ENCODE measurements at places on chromosomes 2 and 18.

- DNase-seq, result no peak
- peaks cover 7% of the 10 kb centered on the region for H3K36me3 ChIP-seq
- H3K4me1 ChIP-seq, result no peaks in the 10 kb centered on the region
Observed at GRCh38 chr2:105489168-105489878, 90.5 kb upstream of the FHL2 start.

- H3K27ac ChIP-seq, result no peak overlapping the region
- H3K4me3 ChIP-seq, result no peak overlapping the region
- DNase-seq, result no peak
- H3K27me3 ChIP-seq, result no peaks in the 10 kb centered on the region
Observed at GRCh38 chr2:11329776-11330175, 14.7 kb downstream of the ROCK2 start.

- no peak for DNase-seq
- H3K27ac ChIP-seq, result no peak overlapping the region
- H3K4me3 ChIP-seq, result no peak overlapping the region
- H3K27me3 ChIP-seq, result no peaks in the 10 kb centered on the region
Observed at GRCh38 chr2:24153478-24153877, 21.4 kb upstream of the FAM228A start.

- no peaks in the 10 kb centered on the region for H3K36me3 ChIP-seq
- H3K4me3 ChIP-seq, result no peak overlapping the region
- H3K27me3 ChIP-seq, result no peaks in the 10 kb centered on the region
- no peak overlapping the region for H3K27ac ChIP-seq
Observed at GRCh38 chr2:48397846-48398245, 132.1 kb upstream of the STON1 start.

- H3K4me1 ChIP-seq, result no peaks in the 10 kb centered on the region
- H3K27me3 ChIP-seq, result peaks cover 18% of the 10 kb centered on the region
- H3K27ac ChIP-seq, result no peak overlapping the region
- no peak for DNase-seq
- no peaks in the 10 kb centered on the region for H3K36me3 ChIP-seq
Observed at GRCh38 chr2:234879671-234880455, 72.0 kb upstream of the SH3BP4 start.

DNA sequence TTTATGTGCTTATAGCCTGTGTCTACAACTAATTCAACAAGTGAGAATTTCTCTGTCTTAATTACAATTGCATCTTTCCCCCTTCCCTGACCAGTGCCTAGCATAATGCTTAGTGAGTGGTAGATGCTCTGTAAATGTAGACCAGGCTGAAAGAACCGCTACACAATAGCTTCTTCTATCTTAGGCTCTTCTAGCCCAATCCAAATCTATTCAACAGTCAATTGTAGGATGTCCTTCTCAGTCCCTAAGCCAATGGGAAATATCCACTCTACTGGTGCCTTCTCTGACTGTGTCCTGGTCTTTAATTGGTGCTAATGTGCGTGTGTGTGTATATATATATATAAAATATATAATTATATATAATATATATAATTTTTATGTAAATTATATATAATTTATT, 34.1 kb upstream of the GCC2 start:
- no peaks in the 10 kb centered on the region for H3K36me3 ChIP-seq
- no peak for DNase-seq
- no peak overlapping the region for H3K4me3 ChIP-seq
- no peak overlapping the region for H3K27ac ChIP-seq
- no peaks in the 10 kb centered on the region for H3K27me3 ChIP-seq
- H3K4me1 ChIP-seq, result no peaks in the 10 kb centered on the region

GRCh38 chr2:185291035-185291647, 447.5 kb upstream of the FSIP2 start:
- no peaks in the 10 kb centered on the region for H3K27me3 ChIP-seq
- no peaks in the 10 kb centered on the region for H3K4me1 ChIP-seq
- H3K27ac ChIP-seq, result no peak overlapping the region
- peaks cover 6% of the 10 kb centered on the region for H3K36me3 ChIP-seq

DNA sequence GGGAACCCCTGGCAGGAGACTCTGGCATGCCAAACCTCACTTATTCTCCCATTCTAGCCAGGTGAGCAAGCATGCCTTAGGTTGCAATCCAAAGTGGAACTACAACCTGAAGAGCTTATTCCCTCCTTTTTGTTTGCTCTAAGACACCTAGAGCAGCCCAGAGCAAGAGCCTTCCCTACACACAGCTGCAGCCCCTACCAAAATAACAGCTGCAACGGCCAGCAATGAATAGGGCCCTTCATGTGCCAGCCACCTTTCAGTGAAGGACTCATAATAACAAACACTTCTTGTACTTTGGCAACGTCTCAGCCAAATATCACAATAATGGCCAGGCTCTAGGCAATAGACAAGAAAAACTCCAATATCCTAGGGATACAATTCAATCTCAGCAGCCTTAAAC, 178.7 kb downstream of the ALK start:
- no peaks in the 10 kb centered on the region for H3K4me1 ChIP-seq
- H3K27ac ChIP-seq, result no peak overlapping the region
- no peak overlapping the region for H3K4me3 ChIP-seq
- H3K27me3 ChIP-seq, result peaks cover 17% of the 10 kb centered on the region

- H3K36me3 ChIP-seq, result peaks cover 38% of the 10 kb centered on the region
- no peak for DNase-seq
- peak overlapping the region; percentile 33 for H3K27ac ChIP-seq
- no peak overlapping the region for H3K4me3 ChIP-seq
Observed at GRCh38 chr18:23547306-23547705, 39.0 kb downstream of the NPC1 start.

GRCh38 chr2:143205106-143205764, 76.0 kb downstream of the ARHGAP15 start:
- H3K27me3 ChIP-seq, result no peaks in the 10 kb centered on the region
- DNase-seq, result no peak
- H3K4me3 ChIP-seq, result no peak overlapping the region
- peak overlapping the region; percentile 67 for H3K27ac ChIP-seq
